Brain (organoid and tissue), 16 donors: ENCODE measurements at places on chromosomes 16 and 17. TPM values are rescaled to one million over a fixed set of nuclear protein-coding genes. Genes with fewer than 3 reads are reported as not detected.
A peak's percentile ranks its signal among the peaks of the same experiment; 100 is the strongest.

DNA sequence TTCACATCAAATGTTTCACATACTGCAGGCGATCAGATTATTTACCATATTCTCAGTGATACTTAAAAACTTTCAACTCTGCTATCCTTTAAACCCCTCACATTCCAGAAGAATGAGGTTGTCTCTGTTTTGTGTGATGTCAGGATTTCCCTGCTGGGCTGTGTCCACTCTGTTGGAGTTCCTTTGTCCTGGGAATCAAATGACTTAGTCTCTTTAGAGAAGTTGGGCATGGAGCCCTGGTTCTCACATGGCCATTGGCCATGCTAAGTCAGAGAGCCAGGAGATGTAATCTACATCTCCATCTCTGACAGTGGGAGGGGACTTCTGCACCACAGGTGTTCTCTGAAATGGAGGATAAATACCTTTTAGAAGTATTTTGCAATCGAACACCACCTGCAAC lies 205.1 kb upstream of the MAF start:
- DNase-seq, result peak; percentile 44

- DNase-seq, result no peak
These were observed 23.6 kb downstream of the SEZ6 start for GRCh38 chr17:28982131-28982793.

DNA sequence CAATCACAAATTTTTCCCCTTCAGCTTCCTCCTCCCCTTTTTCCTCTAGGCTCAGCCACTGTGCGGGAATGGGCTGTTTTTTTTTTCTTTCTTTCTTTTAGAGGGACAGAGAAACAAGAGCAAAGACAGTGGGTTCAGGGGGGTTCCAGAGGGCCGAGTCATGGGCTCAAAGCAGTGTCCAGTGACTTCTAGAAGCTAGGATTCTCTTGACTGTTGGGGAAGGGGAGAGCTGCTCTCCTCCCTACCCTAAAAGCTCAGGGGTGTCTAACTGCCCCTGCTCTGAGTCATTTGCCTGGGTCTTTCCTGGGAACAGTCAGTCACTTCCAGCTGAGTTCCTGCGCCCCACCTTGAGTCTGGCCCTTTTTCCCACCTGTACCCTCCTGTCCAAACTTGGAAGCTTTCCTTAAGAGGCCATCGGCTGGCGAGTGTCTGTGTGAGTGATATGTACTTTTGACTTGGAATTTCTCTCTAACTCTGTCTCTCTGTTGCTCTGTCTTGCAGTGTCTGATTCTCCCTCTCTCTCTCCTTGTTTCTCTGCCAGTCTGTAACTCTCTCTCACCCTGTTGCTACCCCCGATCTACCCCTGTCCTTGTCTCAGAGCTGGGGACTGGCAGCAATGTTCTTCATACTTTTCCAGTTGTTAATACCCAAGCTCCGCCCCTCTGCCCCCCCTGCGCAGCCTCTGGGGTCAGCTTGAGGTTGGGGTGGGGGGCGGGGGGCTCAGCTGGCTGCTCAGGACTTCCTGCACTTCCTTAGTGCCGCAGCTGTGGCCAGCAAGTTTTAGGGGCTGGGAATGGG lies 2.4 kb downstream of the THRA start:
- DNase-seq, result peak; percentile 65

VTN gene
- 0.56 TPM for polyA plus RNA-seq

- no peak for DNase-seq
These were observed 48.1 kb downstream of the ZNF778 start for GRCh38 chr16:89265647-89266046.

- no peak for DNase-seq
These were observed 9.0 kb downstream of the NTHL1 start for GRCh38 chr16:2038382-2039231.

- no peak for DNase-seq
These were observed 198.4 kb upstream of the TBX2 start for GRCh38 chr17:61201211-61201610.

MMP28 gene
- polyA plus RNA-seq, result 8.9 TPM

- no peak for DNase-seq
These were observed 5.6 kb upstream of the CARHSP1 start for GRCh38 chr16:8874388-8874787.

TRPV2 gene
- 7.8 TPM for polyA plus RNA-seq

DNA sequence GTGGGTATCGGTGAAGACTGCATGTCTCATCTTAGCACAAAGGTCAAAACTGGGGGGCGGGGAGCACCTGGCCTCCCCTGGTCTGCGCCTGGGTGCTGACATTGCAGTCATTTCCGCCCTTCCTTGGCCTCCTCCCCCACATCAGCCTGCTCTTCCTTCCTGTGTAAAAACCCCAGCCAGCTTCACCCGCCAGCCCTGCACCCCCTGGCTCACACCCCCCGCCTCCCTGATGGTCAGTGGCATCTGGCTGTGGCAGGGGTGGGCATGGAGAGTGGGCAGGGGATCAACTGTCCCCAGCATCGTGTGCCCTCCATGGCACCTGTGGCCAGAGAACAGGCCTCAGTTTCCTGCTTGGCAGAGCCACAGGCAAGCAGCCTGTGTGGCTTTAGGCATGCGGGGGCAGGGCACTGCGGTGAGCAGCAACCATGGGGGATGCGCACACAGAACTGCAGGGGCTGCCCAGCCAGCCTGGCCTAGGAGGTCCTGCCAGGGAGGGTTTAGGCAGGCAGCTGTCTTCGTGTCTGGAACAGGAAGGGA lies 26.5 kb upstream of the LASP1NB start:
- no peak for DNase-seq

DNA sequence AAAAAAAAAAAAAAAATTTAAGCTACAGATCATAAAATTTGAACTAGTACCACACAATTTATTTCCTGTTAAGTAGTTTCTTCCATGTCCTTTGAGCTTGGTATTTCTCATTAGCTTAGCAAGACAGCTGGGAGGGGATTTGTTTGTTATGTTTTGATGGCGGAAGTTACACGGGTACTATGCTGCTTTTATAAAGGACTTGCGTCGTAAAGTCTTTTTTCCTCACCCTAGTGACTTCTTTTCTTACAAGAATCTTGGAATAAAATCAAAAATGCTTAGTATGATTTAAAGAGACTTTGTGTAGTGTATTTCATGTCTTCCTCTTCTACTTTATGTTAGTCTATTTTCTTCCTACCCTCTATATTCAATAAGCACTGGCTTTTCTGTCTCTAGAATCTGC lies 89.1 kb downstream of the NLK start:
- no peak for DNase-seq

CDC42EP4 gene
- polyA plus RNA-seq, result 110 TPM

IL17C gene
- polyA plus RNA-seq, result not detected

GRCh38 chr16:85056211-85056748 lies 28.7 kb downstream of the KIAA0513 start:
- no peak for DNase-seq

DNA sequence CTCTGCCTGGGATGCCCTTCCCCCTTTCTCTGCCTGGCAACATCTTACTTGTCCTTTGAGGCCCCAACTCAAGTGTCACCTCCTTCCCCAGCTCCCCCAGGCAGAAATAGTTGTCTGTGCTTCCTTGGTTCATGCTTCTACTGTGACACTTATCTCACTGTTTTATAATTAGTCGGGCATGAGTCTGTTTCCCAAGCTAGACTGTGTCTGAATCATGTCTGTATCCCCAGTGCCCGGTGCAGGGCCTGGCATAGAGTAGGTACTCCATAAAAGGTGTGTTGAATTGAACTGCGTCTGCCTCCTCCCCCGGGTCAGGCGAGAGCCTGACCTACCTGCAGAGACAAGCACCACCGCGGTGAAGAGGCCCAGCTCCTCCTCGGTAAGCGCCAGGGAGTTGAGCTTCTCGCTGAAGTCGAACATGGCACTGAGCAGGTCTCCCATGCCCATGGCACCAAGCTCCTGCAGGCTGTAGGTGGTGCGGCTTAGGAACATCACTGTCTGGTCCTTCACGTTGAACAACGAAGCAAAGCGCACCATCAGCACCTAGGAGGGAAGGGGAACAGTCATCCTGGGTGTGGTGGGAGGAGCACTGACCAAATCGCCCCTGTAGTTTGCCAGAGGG lies 6.7 kb downstream of the NR1D1 start:
- no peak for DNase-seq

DNA sequence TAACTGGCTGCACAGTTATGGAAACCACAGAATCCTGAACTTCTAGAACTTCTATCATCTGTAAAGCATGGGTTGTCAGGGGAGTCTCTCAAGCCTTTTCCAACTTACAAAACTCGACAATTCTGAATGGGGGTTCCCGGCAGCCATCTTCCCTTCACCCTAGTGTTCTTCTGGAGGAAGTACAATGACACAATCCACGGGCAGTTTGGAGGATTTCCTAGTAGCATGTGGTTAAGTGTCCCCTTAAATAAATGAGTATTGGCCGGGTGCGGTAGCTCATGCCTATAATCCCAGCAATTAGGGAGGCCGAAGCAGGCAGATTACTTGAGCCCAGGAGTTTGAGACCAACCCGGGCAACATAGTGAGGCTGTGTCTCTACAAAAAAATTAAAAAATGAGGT lies 2.1 kb downstream of the SLC16A6 start:
- no peak for DNase-seq

TMC6 gene
- polyA plus RNA-seq, result 30.3 TPM
